ENCODE measurements at places on chromosomes 4 and X.

- DNase-seq = no peak
These were observed 162.7 kb downstream of the SHOX start for GRCh38 chrX:793216-793770.

GRCh38 chr4:73729534-73730165, 10.7 kb upstream of the CXCL8 start:
- DNase-seq = peak; percentile 81

- no peak for DNase-seq
These were observed 56.5 kb downstream of the PRDM5 start for GRCh38 chr4:120865985-120866384.

DNA sequence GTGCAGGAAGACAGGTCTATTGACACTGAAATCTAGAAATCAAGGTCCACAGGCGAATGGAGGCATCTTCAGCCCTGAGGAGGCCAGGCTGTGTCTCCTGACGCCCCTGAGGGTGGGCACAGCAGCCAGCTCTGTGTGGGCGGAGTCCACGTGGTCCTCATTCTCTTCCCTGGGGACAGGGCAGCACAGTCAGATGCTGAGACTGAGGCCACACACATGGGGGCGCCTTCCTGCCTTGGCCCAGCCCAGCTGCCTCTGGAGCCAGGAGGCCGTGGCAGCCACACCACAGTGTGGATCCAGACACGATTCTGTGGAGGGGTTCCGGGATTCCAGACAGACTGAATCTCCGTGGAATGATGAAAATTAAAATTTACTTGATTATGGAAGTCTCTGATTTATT, 20.8 kb downstream of the FGFR3 start:
- no peak for DNase-seq

DNA sequence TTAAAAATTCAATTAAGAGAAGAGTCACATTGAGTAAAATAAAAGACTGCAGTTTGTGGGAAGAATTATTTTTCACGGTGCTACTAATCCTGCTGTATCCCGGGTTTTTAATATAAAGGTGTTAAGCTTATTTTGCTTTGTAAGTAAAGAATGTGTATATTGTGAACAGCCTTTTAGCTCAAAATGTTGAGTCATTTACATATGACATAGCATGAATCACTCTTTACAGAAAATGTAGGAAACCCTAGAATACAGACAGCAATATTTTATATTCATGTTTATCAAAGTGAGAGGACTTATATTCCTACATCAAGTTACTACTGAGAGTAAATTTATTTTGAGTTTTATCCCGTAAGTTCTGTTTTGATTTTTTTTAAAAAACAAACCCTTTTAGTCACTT, 39.7 kb downstream of the IRS4 start:
- DNase-seq = no peak

- DNase-seq = no peak
These were observed 74.5 kb downstream of the SYTL5 start for GRCh38 chrX:38080808-38081207.

GRCh38 chr4:114423582-114423981, 175.0 kb upstream of the UGT8 start:
- DNase-seq = no peak

DNA sequence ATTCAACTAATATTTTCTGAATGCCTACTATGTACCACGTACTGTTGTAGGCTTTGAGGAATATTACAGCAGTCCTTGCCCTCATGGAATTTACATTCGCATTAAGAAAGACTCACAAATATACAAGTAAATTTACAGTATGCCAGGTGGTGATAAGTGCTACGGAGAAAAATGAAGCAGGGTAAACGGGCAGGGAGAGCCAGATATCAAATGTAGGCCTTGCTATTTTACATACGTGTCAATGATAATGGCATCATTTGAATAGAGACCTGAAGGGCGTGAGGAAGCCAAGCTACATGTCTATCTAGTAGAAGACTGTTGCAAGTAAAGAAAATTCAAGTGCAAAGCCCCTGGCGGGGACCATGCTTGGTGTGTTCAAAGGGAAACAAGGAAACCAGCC, 65.2 kb downstream of the AMMECR1 start:
- DNase-seq = no peak

GRCh38 chrX:96619588-96619987, 65.1 kb upstream of the DIAPH2 start:
- no peak for DNase-seq

GRCh38 chrX:20995829-20996228, 378.4 kb upstream of the CNKSR2 start:
- DNase-seq = no peak

Data from tibial nerve (tissue), 4 donors.